ENCODE measurements at places on chromosomes 7 and 10. TPM values are rescaled to one million over a fixed set of nuclear protein-coding genes. Genes with fewer than 3 reads are reported as not detected.

- no peaks in the 10 kb centered on the region for H3K4me1 ChIP-seq
- H3K36me3 ChIP-seq, result no peaks in the 10 kb centered on the region
- no peak for DNase-seq
- no peaks in the 10 kb centered on the region for H3K27me3 ChIP-seq
- H3K27ac ChIP-seq, result no peak overlapping the region
Observed at GRCh38 chr7:77330169-77330882, 85.8 kb downstream of the GSAP start.

DNA sequence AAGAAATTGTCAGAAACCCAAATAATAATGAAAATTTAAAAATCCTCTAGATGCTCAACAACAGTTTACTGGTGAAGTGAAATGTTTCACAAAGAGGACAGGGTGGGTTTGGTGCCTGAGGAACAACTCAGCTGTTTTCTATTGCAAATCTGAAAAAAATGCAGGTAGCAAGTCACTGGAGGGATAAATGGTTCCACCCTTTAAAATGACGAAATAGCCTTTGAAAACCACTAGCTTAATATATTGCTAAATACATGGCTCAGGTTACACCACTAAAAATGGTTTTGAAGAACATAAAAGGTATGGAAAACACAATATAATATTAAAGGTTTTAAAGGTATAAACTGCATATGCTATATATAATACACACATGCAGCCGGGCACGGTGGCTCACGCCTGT, 69.5 kb downstream of the LMBR1 start:
- H3K36me3 ChIP-seq, result no peaks in the 10 kb centered on the region
- H3K4me1 ChIP-seq, result no peaks in the 10 kb centered on the region
- H3K27ac ChIP-seq, result no peak overlapping the region
- no peak for DNase-seq
- H3K4me3 ChIP-seq, result no peak overlapping the region

DNA sequence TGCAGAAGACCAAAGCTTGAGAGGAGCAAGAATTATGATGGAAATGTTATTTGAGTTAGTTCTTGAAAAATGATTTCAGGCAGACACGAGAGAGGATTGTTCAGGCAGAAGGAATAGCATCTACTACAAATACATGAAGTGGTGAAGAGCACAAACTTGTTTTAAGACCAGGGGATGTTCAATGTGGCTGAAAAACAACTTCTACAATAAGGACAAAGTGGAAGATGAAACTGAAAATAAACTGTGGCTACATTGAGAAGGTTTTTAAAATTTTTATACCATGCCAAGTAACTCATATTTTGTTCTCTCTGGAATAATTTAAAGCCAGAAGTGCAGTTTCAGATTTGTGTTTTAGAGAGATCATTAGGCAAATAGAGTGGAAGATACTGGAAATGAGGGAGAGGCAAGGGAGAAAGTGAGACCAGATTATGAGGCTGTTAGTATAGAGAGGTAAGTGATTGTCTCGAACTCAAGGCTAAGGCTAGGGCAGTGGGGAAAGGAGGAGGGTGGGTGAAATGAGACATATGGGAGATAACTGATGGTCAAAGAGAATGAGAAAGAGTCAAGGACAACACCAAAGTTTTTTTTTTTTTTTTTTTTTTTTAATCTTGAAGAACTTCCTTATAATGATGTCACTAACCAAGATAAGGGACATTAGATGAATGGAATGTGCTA, 115.4 kb downstream of the MDFIC start:
- no peak for DNase-seq
- peaks cover 11% of the 10 kb centered on the region for H3K4me1 ChIP-seq
- H3K27ac ChIP-seq, result no peak overlapping the region
- H3K36me3 ChIP-seq, result no peaks in the 10 kb centered on the region
- H3K27me3 ChIP-seq, result no peaks in the 10 kb centered on the region
- H3K4me3 ChIP-seq, result no peak overlapping the region

DNA sequence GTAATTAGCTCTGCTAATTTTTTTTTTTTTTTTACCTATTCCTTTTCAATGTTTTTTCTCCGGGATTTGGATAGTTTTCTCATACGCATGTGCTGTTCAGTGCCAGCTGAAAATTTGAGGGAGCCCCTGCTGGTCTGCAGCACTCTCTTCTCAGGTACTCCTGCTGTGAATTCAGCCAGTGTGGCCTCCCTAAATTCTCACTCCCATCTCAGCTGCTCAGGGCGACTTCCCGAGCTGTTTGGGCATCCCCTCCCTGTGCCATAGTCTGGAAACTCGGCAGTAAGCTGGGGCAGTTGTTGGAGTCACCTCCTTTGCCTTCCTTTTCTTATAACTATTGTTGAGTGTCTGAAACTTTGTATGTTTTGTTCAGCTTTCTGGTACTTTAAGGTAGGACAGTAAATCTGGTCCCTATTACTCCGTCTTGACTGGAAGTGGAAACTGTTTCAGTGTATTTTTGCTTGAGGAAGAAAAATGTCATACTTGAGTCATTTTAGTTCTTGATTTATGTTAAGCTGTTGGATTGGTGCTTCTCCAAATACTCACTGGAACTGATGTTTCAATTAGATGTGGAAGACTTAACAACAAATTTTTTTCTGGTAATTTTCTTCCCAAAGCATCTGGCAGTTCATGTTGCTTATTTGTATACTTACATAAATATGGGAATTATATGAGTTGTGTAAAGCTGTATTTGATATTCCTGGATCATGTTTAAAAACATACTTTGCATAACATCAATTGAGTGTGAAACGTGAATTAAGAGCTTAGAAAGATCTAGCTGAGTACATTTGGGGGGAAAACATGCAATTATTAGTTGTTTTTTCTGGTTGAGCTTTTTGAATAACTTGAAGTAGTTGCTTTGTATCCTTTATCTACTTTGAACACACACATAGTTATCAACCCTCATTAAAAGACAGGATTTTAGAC, 33.7 kb downstream of the MINPP1 start:
- no peak overlapping the region for H3K27ac ChIP-seq
- H3K4me3 ChIP-seq, result no peak overlapping the region
- DNase-seq, result peak; percentile 30
- no peaks in the 10 kb centered on the region for H3K27me3 ChIP-seq

GRCh38 chr7:84535580-84536270, 341.1 kb upstream of the SEMA3A start:
- DNase-seq, result no peak
- H3K27ac ChIP-seq, result no peak overlapping the region
- H3K4me3 ChIP-seq, result no peak overlapping the region
- peaks cover 18% of the 10 kb centered on the region for H3K4me1 ChIP-seq

LLCFC1 gene
- not detected for polyA plus RNA-seq
